Stimulated activated memory B cell treated with anti-CD40 and anti-IgM and Interleukin-4, amounts not matched to agents 10 μg/mL and 1 μg/mL and 100 μg/mL, for 72 hours (primary cell): ENCODE measurements at places on chromosomes 16 and 17.

- ATAC-seq, result no peak
Observed at GRCh38 chr17:2484876-2485275, 26.8 kb downstream of the METTL16 start.

DNA sequence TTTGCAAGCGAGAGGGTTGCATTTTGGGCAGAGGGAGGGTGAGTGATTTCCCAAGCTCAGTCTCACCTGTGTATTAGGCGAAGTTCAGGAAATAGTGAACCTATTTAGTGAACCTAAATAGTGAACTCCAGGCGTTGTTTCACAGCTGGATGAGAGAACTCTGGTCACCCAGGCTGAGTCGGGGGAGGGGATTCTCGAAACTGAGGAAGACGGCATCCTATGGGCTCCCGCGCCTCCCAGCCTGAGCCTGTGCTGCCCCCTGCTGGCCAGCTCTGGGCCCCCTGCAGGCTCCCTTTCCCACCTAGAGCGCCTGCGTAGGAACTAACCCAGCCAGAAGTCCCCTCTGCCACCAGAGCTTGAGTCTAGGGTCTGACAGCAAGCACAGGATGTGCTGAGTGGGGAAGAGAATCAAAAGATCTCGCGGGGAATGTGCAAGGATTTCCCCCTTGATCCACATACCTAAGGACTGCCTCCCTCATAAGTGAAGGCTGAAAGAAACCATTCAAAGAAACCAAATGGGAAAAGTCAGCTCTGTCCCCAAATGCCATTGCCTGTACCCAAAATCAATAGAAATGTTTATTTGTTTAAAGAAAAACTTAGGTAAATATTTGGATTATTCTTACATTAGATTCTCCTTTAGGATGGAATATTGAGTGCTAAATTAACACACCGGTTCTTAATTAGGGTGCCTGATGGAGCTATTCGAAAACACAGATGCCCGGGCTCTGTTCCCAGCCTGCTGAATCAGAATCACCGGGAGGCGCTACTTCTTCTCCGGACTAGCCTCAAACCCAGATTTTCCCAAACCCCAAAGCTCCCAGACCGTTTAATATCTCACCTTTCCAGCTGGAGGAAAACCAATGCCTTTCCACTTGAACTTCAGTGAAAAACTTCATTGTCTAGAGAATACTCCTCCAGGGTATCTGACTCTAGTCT, 14.8 kb upstream of the MARVELD3 start:
- ATAC-seq, result peak; percentile 77

DNA sequence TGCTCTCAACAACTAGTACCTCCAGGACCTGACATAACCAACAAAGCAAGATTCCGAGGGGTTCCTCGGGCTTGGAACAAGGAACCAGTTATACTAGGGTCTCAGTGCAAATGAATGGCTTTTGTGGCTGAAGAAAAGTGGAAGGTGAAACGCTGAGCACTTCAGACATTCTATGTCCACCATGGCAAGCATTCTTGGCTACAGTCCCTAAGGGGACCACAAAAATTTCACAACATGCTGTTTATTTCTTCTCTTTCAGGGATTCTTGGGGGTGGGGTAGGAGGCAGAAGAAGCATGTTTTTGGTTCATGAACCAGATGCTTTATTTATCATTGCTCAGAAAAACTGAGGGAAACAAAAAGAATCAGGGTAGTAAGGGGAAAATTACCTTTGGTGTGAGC, 479.9 kb upstream of the CDH11 start:
- no peak for ATAC-seq

DNA sequence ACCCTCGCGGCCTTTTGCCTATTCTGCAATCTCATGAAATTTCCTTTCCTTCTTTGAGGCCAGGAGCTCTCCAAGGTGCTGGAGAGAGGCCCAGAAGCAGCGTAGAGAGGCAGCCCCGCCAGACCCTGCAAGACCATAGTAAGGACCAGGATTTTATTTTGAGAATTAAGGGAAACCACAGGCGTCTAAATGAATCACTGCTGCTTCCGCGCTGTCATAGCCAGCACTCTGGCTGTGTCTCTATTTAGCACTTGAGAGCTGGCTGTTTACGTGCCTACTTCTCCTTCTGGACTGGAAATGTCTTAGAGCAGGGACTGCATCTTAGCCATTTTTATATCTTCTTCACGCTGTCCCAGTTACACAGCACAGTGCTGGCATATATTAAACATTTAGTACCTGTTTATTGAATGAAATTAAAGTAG, 37.6 kb upstream of the PIRT start:
- no peak for ATAC-seq

- ATAC-seq, result no peak
Observed at GRCh38 chr16:78542419-78542818, 443.0 kb downstream of the WWOX start.

DNA sequence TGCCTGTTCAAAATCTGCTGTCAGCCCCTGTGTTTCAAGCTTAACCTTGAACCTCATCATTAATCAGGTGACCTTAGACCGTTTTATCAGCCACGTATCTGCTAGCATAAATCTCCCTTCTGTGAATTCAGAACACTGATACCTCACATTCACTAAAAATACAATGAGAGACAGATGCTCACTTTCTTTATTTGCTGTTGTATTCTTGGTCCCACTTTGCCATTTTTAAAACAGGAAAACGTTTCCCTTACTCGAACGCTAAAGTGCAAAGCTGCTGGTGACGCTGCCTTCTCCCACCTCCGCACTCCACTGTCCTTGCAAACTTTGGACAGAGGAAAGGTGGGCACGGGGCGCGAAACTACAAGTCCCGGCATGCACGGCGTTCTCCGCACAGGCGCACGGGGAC, 220 bp upstream of the ARHGAP44 start:
- ATAC-seq, result no peak
